ENCODE measurements at places on chromosomes 7 and 10.
A peak's percentile ranks its signal among the peaks of the same experiment; 100 is the strongest.

DNA sequence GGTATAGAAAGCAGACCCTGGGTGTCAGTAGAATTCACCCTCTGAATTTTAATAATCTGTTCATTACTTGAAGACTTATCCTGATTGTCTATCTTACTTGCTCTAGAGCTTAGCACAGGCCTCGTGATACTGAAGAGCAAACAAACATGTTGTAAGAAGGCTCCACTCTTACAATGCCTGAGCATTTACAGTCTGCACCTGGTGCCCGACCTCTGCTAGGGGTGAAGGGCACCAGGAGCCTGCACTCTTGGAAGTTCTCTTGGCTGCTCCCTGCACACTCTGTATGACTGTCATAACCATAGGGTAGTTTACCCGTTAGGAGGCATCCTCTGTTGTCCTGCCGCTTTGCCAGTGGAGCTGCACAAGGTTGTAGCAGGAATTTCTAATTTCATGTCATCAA lies 91.3 kb upstream of the NPY start:
- DNase-seq: no peak

GRCh38 chr10:12381536-12382156 lies 32.3 kb downstream of the CAMK1D start:
- no peak for DNase-seq

DNA sequence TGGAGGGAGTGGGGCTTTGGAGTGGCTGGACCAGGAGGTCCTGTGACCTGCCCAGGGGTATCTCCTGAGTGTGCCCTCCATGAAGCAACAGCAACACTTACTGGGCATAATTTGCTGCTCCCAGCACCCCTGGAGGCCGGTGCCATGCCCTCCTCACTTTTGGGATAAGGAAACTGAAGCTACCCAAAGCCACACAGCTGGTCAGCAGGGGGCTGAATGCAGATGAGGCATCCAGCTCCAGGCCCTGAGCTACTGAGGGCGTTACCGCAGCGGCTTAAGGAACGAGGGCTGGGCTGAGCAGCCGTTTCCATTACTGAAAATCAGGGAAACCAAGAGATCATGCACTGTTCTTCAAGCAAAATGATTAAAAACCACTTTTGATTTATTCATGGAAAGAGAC lies 408.9 kb downstream of the GLRX3 start:
- DNase-seq: no peak

DNA sequence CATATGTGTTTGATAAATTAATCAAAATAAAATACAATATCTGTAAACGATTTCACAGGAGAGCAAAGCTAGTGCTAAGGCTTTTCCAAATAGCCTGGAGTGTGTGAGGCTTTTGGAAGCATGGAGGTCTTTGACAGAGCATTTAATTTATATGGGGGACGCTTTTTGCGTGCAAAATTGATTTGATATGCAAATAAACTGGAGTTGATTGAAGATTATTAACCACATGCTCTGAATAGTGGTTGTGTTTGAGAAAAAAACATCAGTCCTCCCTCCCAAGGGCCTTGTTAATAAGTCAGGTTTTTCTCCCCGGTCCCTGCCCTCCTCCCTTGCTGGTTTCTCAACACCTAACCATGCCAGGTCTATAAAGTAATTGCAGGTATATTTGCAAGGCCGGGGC lies 85.1 kb upstream of the FGFR2 start:
- no peak for DNase-seq

DNA sequence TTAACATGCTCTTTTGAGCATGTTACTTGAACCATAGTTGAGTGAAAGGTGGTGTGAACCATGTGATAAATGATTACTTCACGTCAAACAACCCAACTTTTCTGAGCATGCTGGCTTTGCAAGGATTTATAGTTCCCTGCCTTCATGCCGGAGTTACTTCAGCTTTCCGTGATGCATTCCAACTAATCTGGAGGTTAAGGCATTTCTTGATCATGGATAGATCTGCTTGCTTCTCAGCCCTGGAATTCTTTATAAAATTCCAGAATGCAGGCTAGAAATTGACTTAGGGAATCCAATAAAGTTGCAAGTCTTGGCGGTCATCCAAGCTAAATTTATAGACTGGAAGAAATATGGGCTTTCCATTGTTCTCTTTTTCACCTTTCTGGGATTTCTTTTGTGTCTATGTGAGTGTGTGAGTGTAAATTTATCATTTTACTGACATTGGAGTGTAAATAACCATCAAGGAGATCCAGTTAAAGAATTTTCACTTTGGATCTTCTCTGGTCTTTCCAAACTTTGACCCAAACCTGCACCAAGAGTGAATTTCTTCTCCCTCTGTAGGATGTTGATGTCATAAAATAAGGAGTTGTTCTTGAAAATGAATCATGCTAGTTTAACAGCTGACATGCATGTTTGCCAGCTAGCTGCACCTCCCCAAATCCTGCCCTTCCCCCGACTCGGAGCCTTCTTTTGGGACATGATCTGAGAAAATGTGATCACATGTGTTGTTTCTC lies 289.0 kb downstream of the TWIST1 start:
- no peak for DNase-seq

DNA sequence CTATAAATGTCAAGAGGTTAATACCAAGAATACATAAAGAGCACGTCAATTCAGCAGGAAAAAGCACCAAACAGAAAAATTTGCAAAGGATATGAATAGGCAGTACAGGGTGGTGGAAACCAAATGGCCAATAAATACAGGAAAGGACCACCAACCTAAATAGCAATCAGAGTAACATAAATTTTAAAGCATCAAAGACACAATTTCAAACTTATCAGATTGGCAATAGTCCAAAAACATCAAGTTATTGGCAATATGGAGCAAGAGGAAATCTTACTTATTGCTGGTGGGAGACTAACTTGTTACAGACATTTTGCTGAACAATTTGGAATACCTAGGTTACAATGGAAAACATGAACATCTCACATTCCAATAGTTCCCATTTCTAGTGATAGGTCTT lies 24.1 kb downstream of the SYPL1 start:
- no peak for DNase-seq

GRCh38 chr7:44224080-44224973 lies 23.5 kb downstream of the YKT6 start:
- no peak for DNase-seq

GRCh38 chr10:133169173-133169947 lies 9.3 kb downstream of the KNDC1 start:
- DNase-seq: no peak

DNA sequence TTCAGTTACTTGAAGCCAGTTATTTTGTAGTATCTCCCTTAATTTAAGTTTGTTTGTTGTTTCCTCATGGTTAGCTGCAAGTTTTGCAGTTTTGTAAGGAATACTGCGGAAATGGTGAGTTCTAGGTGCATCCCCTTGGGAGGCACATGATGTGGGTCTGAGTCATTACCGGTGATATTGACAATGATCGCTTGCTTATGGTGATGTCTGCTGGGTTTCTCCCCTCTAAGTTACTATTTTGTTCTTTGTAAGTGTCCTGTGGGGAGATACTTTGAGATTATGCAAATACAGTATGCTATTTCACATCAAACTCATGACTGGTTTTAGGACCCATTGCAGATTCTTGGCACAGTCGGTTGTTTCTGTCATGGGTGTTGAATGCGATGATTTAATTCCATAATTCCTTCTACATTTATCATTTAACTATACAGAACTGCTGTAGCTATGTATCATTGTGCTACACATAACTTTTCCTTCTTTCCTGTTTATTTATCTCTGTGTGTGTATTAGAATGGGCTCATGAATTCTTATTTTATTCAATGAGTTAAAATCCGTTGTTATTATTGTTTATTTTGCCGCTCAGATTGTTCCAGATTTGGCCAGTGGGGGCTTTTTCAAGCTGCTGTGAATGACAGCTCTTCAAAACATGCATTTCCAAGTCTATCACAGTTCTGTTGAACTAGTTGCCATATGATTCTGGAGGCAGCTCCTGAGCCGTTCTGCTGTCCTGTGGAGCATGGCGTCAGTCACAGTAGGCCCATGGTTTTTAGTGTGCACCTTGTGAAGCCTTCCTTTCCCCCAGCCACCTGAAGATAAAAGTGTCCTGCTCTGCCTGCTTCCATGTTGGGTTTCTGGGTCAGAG lies 18.4 kb downstream of the TSPAN14 start:
- DNase-seq: no peak

- DNase-seq: no peak
These were observed 133.5 kb downstream of the ETV1 start for GRCh38 chr7:13856012-13856411.

DNA sequence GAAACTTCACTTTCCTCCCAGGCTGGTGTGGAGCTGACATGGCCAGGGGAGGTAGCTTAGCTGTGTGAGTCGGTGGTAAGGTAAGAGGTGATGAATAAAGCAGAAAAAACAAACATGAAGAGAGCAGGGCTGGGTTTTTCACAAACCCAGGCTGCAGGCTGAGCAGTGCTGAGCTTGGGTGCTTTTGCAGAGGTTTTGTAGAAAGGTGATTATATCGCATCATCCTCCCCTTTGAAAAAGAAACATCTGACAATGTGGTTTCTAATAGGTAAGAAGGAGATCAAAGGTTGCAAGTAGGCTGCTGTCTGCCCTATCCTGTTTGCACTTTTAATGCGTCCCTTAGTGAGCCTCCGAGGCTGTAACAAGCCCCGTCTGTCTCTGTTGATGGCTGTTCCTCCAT lies 69.6 kb upstream of the GRM8 start:
- DNase-seq: no peak

- no peak for DNase-seq
These were observed 29.0 kb upstream of the ZNF862 start for GRCh38 chr7:149809215-149809614.

DNA sequence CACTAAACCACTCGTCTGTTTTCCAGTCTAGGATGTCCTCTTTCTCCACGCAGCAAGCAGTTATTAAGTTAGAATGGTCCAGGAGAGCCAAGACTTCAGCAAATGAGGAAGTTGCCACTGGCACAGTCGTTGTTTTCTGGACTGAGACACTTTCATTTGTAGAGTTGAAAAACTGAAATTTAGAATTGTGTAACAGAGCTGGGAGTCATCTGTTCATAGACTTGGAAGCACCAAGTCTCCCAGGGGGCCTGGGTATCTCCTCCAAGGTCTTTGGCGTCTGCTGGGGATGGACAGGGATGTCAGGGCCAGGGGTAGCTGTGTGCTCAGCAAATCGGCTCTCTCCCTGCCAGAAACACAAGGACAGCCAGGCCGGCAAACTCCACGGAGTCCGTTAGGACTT lies 208.4 kb downstream of the FANK1 start:
- DNase-seq: peak; percentile 31

DNA sequence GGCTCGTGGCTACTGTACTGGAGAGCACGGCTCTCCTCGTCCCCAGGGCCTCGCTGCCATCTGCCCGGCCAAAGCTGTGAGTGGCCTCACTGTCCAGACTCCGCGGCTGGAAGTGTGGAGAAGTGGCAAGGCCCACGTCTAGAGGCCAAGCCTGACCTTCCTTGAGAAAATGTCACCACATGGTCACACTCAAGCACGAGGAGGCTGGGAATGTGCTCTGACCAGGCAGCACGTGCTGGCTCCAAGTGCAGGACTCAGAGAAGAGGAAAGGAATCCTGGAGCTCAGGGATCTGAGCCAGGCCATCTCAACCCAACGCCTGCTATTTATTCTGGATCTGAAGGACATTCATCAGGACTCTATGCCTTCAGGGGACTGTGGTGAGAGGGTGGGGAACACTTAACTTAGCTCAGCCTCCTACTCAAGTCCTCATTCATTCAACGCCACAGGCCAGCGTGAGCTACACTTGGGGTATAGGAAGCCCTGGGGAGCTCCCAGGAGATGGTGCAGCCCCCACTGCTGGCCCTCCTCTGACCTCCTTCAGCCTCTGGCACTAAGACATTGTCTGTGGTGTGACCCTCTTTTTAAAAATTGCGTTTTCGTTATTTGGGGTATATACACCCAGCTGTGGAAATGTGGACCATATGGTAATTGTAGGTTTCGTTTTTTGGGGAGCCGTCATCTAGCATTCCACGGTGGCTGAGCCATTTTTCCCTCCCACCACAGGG lies 29.0 kb downstream of the EN2 start:
- DNase-seq: no peak

- no peak for DNase-seq
These were observed 163.2 kb downstream of the TCF7L2 start for GRCh38 chr10:113113241-113113640.

- DNase-seq: no peak
These were observed 221.2 kb downstream of the PLXNA4 start for GRCh38 chr7:132355048-132355447.

DNA sequence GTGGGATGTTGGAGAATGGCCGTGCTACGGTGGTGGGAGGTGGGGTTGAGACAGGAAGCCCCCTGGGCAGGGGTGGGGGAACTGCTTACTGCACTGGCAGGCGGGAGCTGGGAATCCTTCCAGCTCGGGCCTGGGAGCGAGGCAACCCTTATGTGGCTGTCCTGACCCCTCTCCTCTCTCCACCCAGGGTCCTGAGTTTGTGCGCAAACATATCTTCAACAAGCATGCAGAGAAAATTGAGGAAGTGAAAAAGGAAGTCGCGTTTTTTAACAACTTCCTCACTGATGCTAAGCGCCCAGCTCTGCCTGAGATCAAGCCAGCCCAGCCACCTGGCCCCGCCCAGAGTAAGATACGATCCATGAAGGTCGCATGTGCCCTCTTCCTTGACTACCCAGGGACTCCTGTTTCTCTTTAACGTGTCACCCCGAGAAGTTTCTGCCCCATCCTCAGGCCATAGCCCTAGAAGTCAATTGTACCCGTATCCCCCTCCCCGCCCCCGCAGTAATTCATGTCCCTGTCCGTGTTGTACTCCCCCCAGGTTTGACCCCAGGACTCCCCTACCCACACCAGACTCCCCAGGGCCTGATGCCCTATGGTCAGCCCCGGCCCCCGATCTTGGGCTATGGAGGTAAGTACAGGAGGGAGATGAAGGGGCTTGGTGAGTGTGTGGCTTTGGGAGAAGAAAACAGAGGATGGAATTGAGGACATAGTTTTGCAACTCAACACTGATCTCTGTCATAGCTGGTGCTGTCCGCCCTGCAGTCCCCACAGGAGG lies 1.8 kb downstream of the UFSP1 start:
- peak; percentile 68 for DNase-seq

DNA sequence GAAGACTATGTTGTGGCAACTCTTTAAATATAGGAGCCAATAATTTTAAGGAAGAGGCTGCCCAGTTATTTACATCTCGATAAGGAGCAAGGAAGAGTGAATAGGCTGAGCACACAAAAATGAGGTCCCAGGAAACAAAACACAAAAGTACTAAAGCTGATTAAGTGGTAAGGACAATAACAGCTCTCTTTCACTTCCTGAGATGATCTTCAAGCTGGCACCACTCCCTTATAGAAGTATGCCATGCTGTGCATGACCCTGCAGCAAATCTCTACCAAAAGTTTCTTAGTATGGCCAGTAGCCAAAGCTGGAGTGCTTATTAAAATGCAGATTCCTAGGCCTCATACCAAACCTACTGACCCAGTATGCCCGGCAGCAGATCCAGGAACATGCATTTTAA lies 39.7 kb downstream of the CADPS2 start:
- DNase-seq: no peak

- no peak for DNase-seq
These were observed 78.1 kb upstream of the RHEB start for GRCh38 chr7:151597541-151598444.

- DNase-seq: no peak
These were observed 233.4 kb downstream of the PTN start for GRCh38 chr7:137110091-137110509.

GRCh38 chr10:27356738-27357137 lies 116.1 kb upstream of the ACBD5 start:
- DNase-seq: no peak

- DNase-seq: no peak
These were observed 196.6 kb upstream of the FRMD4A start for GRCh38 chr10:14527134-14527844.
